Activated T-helper 9 cell treated with anti-CD3 and anti-CD28 coated beads, Interleukin-2, amount 50 U/mL, for 16 hours (primary cell): ENCODE measurements at places on chromosomes 2 and 18.

GRCh38 chr2:38125842-38126241, 49.9 kb upstream of the CYP1B1 start:
- DNase-seq = no peak

GRCh38 chr18:524466-524865, 24.0 kb upstream of the COLEC12 start:
- DNase-seq = no peak

DNA sequence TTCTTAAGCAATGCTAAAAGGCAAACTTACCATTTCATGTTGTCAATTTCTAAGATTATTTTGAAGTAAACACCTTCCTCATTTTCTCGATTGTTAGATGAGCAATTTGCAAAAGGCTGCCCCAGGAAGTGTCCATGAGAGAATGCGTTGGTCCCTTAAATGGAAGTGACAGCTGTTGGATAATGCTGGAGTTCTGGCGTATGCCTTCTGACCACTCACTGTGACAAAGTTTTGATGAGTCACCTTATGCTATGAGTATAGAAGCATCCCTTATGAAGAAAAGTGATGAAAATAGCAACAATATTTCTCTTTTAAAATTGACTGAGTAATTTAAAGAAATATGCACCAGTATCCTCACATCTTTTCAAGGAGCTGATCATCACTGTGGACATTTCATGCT, 1497.5 kb downstream of the DPP10 start:
- no peak for DNase-seq

- no peak for DNase-seq
Observed at GRCh38 chr2:209525834-209526281, 102.0 kb downstream of the MAP2 start.

- DNase-seq = no peak
Observed at GRCh38 chr2:46091004-46091403, 206.2 kb upstream of the EPAS1 start.

GRCh38 chr2:234146087-234146826, 95.8 kb downstream of the SPP2 start:
- no peak for DNase-seq

DNA sequence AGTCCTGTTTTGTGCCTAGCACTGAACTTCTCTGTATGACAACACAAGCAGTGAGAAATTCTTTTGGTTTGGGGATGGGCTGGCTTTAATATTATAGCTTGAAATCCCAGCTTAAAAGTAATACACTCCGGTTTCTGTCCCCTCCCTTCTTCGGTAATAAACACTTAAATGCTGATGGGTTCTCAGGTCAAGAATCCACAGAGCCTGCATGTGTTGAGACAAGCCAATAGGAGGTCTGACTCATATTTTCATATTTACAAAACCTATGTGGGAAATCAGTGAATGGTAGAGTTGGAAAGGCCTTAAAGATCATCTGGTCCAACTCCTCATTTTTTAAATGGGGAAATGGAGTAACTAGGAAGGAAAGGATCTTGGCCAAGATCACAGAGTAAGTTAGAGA, 47.5 kb downstream of the VSNL1 start:
- DNase-seq = no peak

DNA sequence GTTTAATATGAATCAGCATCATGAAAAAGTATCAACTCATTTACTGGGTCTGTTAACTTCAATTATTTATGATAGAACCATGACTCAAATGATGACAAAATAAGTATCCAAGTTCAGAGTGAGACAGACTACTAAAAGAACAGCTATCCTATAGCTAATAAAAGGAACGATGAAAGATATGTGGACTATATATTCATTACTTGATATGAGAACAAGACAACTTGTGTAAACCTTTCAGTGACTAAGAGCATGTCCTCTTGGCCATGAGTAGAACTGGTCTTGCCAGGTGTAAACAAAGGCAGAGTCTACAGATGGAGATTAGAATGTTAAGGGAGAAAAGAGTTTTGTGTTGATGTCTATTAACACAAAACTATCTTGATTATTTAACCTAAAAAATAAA, 360.4 kb upstream of the ZC3H15 start:
- DNase-seq = no peak

GRCh38 chr2:26770986-26771586, 7.0 kb downstream of the SLC35F6 start:
- DNase-seq = no peak

- no peak for DNase-seq
Observed at GRCh38 chr2:201579536-201579935, 63.8 kb downstream of the TMEM237 start.

DNA sequence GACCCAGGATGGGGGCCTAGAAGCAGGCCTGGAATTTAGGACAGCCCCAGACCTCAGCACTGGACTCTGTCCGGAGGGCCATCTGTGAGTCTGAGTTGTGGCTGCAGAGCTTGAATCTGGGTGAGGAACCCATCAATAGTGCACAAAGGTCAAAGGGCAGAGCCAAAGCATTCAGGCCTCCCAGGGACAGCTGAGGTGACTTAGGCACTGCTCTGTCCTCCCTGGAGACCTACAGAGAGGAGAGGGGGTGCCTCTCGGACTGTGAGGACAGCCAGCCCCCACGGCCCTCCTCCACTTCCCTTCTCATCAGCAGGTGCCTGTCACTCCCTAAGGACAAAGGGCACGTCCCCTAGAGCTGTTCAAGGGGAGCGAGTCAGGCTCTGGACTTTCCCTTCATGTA, 25.1 kb upstream of the PRLH start:
- DNase-seq = no peak
